ENCODE measurements at places on chromosomes 1 and 21.

DNA sequence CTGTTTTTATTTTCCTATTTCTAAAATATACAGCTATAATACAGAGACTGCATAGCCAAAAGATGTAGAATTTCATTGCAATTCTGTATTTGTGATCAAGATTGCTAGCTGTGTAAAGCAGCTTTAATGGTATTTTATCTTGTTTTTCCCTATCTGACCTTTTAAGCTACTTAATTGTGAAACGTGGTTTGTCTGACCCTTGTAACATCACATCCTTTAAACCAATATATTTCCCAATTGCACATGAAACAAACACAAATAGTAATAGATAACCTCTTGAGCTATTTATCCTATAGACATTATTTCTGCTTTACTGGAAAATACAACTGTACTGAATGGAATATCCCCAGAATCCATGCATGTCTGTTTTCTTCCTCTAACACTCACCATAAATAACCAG lies 112.2 kb upstream of the PLPPR4 start:
- no peak for DNase-seq

DNA sequence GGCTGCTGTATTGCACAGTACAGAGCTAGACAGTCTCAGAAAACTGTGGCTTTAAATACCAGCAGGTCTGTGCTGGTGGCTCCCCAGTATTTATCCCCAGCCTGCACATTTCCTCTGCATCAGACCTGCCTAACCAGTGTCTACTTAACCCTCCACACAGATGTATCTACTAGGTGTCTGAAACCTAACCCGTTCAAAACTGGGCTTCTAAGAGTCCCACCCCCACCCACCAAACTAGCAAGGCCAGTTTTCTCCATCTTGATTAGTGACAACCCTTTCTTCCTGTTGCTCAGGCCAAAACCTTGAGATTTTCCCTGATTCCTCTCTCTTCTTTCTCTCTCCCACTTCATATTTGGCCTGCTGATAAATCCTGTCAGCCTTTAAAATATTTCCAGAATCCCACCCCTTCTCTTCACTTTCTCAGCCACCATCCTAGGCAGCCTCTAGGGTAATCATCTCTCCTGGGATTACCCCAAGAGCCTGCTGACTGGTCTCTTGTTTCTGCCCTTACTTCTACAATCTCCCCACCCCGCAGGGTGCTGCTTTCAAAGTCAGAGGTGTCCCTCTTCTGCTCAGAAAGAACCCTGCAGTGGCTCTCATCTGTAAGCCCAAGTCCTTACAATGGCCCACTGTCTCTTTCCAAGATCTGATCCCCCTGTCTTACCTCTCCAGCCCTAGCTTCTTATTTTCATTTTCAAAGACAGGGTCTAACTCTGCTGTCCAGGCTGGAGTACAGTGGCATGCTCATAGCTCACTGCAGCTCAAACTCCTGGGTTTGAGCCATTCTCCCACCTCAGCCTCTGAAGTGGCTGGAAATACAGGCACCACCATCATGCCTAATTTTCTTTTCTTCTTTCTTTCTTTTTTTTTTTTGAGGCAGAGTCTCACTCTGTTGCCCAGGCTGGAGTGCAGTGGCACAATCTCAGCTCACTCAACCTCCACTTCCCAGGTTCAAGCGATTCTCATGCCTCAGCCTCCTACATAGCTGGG lies 45.2 kb downstream of the H3-3A start:
- no peak for DNase-seq

DNA sequence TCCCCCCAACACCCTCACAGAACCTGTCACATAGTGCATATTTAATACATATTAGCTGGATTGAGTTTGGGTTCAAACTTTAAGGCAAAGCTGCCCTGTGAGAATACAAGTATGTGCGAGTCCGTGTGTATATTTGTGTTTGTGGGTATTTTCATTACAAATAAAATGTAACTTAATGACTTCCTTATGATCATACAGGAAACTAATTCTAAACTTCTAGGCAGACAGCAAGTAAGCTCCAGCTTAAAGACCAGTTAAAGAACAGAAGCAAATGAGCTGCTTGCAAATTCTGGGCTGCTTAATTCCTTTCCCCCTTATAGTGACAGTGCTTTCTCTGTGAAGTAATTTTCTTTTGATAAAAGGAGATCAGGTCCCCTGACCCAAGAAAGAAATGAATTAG lies 437.6 kb downstream of the TTLL7 start:
- DNase-seq, result no peak

DNA sequence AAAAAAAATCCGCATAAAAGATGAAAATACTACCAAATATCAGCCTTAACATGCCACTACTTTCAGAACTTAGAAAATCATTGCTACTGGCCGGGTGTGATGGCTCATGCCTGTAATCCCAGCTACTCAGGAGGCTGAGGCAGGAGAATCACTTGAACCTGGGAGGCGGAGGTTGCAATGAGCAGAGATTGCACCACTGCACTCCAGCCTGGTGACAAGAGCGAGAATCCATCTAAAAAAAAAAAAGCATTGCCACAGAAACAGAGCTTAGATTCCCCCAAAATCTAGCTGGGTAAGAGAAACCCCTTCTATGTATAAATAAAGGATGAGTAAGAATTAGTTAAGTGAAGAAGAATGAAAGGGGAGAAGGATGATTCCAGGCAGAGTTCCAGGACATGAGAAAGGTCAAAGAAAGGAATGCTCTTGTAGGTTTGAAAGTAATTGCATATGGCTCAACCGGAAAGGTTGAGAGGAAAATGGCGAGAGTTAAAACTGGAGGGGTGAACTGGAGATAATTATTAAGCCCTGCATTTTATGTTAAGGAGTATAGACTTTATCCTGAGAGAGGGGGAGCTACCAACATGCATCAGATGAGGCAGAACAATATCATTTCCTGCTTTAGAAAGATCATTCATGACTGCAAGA lies 19.7 kb upstream of the NRDC start:
- DNase-seq, result no peak

- DNase-seq, result no peak
Measured at GRCh38 chr1:223747838-223748335, 35.5 kb downstream of the CAPN2 start.

DNA sequence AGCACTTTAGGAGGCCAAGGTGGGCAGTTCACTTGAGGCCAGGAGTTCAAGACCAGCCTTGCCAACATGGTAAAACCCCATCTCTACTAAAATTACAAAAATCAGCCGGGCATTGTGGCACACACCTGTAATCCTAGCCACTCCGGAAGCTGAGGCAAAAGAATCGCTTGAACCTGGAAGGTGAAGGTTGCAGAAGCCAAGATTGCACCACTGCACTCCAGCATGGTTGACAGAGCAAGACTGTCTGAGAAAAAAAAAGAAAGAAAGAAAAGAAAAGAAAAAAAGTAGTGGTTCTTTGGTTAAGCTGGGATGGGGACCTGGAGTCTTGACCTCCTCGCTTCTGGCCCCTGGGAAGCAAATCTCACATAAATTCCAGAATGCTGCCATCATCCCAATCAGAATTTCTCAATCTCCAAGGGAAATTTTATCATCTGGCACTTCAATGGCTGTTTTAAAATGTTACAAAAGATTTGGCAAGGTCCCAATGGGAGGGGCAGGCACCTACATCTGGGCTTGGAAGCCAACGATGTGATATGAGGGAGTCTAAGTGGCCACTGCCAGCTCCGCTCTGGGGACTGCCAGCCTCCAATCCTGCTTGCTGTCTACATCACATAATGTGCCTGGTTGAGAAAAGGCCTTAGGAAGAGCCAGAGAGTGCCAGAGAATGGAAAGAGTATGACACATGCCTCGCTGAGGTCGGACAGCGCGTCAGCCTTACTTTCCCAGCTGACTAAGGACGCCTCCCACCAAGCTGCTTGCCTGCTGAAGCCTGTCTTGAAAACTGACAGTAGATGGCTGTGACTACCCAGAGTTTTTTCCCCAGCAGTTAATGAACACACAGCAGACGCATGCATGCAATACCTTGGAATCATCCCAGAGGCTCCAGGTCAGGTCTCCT lies 42.1 kb upstream of the SRP9 start:
- no peak for DNase-seq

GRCh38 chr1:216057947-216058346 lies 365.3 kb downstream of the USH2A start:
- no peak for DNase-seq

GRCh38 chr1:163013826-163014600 lies 55.1 kb upstream of the RGS4 start:
- no peak for DNase-seq

GRCh38 chr1:231359113-231359512 lies 21.0 kb downstream of the SPRTN start:
- DNase-seq, result no peak
